ENCODE measurements at places on chromosomes 12 and 14. TPM values are rescaled to one million over a fixed set of nuclear protein-coding genes. Genes with fewer than 3 reads are reported as not detected.

- peaks cover 33% of the 10 kb centered on the region for H3K4me1 ChIP-seq
- H3K27me3 ChIP-seq, result no peaks in the 10 kb centered on the region
- peak within 1 kb of the TSS; percentile 77 for H3K4me3 ChIP-seq
- peak within 1 kb of the TSS; percentile 97 for H3K27ac ChIP-seq
- H3K36me3 ChIP-seq, result peaks cover 11% of the 10 kb centered on the region
Observed at GRCh38 chr14:31025367-31026076, at the start of gene AP4S1. Gene AP4S1 (plus strand): TSS chr14:31025649. CDS start chr14:31066197, 40,548 bp downstream.

GLIPR1L1 gene
- not detected for total RNA-seq

- peaks cover 12% of the 10 kb centered on the region for H3K27me3 ChIP-seq
- no peak overlapping the region for H3K27ac ChIP-seq
- no peak overlapping the region for H3K4me3 ChIP-seq
- peaks cover 16% of the 10 kb centered on the region for H3K36me3 ChIP-seq
- no peak for DNase-seq
Observed at GRCh38 chr12:94817695-94818075, 167.3 kb upstream of the TMCC3 start.

- peaks cover 21% of the 10 kb centered on the region for H3K4me1 ChIP-seq
- H3K36me3 ChIP-seq, result no peaks in the 10 kb centered on the region
- H3K27ac ChIP-seq, result no peak overlapping the region
- H3K4me3 ChIP-seq, result no peak overlapping the region
Observed at GRCh38 chr14:54362759-54363437, 33.9 kb upstream of the CDKN3 start.

TRHDE gene
- total RNA-seq, result 1.4 TPM

NPAS3 gene
- 6.9 TPM for total RNA-seq

- no peaks in the 10 kb centered on the region for H3K27me3 ChIP-seq
- DNase-seq, result no peak
- H3K27ac ChIP-seq, result no peak overlapping the region
- H3K4me1 ChIP-seq, result no peaks in the 10 kb centered on the region
- peaks cover 43% of the 10 kb centered on the region for H3K36me3 ChIP-seq
Observed at GRCh38 chr14:52873065-52873464, 77.8 kb downstream of the FERMT2 start.

Measured in mesothelial cell of epicardium (in vitro differentiated cells).